ENCODE measurements at places on chromosomes 7 and 10. TPM values are rescaled to one million over a fixed set of nuclear protein-coding genes. Genes with fewer than 3 reads are reported as not detected.

Gene PRSS1
- 39,878 TPM for polyA plus RNA-seq

Gene AOC1
- 0.15 TPM for polyA plus RNA-seq

Gene TWIST1
- 1.4 TPM for polyA plus RNA-seq

Gene EFCAB10
- polyA plus RNA-seq: not detected
